ENCODE measurements at places on chromosomes 4 and X. TPM values are rescaled to one million over a fixed set of nuclear protein-coding genes. Genes with fewer than 3 reads are reported as not detected.

The CACNA1F gene
- total RNA-seq: not detected

The CLDN22 gene
- not detected for total RNA-seq

The GLRB gene
- 43.8 TPM for total RNA-seq

The IGSF1 gene
- total RNA-seq: 13.6 TPM

The CSAG3 gene
- total RNA-seq: not detected

The LINC00632 gene
- total RNA-seq: 79.8 TPM

The TASL gene
- 2.1 TPM for total RNA-seq

The POU3F4 gene
- total RNA-seq: 20.8 TPM

The HPSE gene
- total RNA-seq: 2.1 TPM

The SMR3B gene
- total RNA-seq: not detected

The TKTL2 gene
- 0.46 TPM for total RNA-seq

The JAKMIP1 gene
- 26.8 TPM for total RNA-seq

Data from diencephalon (tissue), 1 donor.